ENCODE measurements at places on chromosomes 7 and 10.

DNA sequence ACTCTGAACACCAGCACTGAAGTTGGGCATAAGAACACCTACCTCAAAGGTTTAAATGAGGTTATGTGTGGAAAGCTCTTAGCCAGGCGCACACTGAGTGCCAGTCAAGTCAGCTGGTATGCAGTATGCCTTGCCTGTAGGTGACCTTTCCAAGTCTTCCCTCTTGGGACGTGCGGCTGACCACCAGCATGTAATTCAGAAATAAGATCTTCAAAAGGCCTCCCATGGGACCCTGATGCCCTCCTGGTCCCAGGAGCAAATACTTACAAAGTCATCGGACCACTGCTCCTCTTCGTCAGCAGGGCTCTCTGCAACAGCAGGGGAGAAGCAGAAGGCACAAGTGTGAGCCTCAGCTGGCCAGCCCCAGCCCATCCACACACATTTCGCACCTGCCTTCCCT, 40.8 kb downstream of the BLNK start:
- DNase-seq = no peak

DNA sequence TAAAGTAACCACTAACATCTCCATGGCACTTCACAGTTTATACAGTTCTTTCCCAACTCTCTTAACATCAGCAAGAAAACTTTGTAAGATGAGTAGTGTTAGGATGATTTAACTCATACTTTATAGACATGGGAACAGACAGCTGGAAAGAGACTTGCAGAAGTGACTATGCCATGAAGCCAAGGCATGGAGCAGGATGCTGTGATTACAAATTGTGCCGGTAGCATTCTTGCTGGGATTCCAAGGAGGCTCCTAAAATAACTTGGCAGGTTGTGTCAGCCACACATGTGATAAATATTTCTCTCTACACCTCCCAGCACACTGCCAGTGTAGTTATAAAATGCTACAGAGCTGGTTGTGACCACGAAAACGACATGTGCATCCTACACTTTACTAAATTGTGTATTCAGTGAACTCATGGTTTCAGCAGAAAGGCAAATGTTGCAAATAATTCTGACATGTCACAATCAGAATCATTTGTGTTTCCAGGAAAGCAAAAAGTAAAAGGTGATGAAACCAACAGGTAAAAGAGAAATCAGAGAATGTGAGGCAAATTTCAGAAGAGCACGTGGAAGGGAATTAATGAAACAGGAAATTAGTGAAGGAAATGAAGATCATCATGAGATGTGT, 5.6 kb upstream of the CYP3A4 start:
- no peak for DNase-seq

GRCh38 chr10:114399576-114399975, 4.7 kb downstream of the AFAP1L2 start:
- no peak for DNase-seq

- peak; percentile 53 for DNase-seq
Observed at GRCh38 chr7:116180302-116180701, 30.0 kb upstream of the TES start.

- no peak for DNase-seq
Observed at GRCh38 chr7:34895202-34895601, 142.1 kb downstream of the DPY19L1 start.

DNA sequence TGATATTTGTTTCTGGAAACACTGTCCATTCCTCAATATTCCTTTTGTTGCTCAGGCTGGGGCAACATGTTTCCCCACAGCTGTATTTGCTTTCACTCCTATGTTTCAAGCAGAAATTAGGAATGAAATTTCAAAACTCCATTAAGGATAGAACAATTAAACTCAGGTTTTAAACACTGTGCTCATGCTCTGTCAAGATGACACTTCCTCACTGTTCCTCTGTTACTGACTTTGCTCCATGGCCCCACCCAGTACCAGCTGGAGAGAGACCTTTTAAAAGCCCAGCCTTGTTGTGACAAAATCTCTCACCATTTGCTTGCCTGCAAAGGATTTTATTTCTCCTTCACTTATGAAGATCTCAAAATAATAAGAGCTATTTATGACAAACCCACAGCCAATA, 197.4 kb downstream of the ELMO1 start:
- DNase-seq = no peak

DNA sequence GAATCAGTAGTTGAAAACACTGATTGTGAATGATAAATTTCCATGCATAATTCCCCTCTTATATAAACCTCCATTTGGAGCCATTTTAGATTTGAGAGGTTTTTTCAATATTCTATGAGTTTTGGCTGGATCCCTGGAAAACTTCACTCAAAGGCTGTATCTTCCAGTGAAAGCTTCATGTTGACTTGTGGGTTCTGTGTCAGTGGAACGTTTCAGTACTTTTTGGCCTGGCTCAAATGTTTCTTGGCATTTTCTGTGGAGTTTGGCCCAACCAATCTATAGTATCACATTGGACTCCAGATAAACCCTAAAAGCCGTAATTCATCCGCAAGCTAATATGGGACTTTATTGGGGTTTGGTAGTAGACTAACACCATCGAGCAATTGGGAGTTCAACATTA, 172.6 kb upstream of the PRPS1L1 start:
- no peak for DNase-seq

DNA sequence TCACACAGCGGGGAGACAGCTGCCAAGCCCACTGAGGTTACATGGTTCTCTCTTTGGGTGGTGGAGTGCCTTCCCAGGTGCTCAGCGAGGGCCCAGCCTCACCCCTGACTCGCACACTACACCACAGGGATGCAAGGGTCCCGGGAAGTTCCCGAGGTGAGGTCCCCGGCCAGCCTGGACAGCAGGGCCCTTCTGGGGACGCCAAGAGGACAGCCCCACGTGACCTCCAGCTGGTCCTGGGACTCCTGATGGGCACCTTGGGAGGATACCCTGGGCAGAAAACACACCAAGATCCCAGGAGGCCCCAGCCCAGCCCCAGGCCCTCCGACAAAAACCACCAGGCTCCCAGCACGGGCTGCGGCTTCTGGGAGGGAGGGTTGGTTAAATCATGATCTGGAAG, 8.3 kb downstream of the MICALL2 start:
- no peak for DNase-seq

GRCh38 chr10:48416584-48417232, 110.2 kb downstream of the MAPK8 start:
- no peak for DNase-seq

GRCh38 chr7:152865461-152865860, 105.9 kb downstream of the ACTR3B start:
- DNase-seq = no peak

GRCh38 chr10:4683838-4684237, 142.2 kb upstream of the AKR1E2 start:
- DNase-seq = no peak

GRCh38 chr7:74027683-74028320, at the start of gene ELN:
TSS of gene ELN (plus strand) at chr7:74028173. CDS start at chr7:74028188, 15 bp downstream.
- DNase-seq = no peak

- DNase-seq = no peak
Observed at GRCh38 chr10:16519908-16520861, 1.5 kb downstream of the C1QL3 start.

GRCh38 chr7:42552227-42552626, 315.2 kb upstream of the GLI3 start:
- DNase-seq = no peak

DNA sequence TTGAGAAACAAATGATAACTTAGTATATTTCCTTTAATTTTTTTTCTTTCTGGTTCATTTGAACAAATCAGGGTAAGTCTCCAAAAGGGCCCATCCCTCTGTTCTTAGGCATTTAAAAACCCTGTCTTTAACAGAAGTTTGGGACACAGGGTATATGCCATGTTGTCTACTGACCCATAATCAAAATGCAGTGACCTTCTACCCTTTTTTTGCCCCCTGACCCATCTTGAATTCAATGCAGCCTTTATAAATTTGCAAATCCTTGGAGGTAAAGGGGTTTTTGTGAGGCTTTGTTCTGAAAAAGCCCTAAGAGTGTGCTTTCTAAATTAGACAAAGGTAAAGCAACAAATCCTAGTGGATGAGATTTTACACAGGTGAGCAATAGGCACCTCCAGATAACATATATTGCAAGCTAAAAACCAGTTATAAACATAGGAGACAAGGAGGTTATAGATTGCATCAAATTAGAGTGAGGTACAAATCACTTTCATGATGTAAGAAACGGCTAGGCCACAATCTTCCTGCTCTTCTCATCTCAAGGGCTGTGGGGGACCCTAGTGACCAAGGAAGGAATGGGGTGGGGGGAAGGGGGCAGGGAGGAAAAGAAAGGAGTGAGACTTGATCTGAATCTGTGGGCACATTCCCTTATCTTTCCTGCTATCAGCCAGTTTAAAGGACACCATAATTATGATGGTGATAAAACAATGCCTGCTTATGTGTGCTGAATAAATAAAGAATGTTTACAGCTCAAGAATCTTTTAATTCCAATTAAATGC, 2.7 kb downstream of the SKIDA1 start:
- no peak for DNase-seq

GRCh38 chr7:139853506-139854123, 24.6 kb downstream of the TBXAS1 start:
- DNase-seq = no peak

DNA sequence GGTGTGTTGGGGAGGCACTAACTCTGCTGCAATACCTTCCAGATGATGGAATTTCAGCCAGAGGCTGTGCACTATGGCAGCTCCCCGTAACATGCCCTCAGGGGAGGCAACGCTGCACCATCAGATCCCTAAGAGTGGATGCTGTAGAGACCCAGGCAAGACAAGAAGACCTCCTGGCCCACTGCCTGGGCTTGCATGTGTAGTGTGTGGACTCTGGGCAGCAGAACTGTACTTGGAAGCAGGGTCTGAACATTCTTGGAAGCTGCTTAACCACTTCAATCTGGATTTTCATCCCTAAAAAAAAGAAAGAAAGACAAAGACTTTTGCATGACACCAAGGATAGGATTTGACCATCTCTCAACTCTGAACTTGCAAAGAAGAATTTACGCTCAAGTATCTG, 297.5 kb upstream of the NRP1 start:
- no peak for DNase-seq

GRCh38 chr10:27319752-27320431, 79.3 kb upstream of the ACBD5 start:
- DNase-seq = no peak

DNA sequence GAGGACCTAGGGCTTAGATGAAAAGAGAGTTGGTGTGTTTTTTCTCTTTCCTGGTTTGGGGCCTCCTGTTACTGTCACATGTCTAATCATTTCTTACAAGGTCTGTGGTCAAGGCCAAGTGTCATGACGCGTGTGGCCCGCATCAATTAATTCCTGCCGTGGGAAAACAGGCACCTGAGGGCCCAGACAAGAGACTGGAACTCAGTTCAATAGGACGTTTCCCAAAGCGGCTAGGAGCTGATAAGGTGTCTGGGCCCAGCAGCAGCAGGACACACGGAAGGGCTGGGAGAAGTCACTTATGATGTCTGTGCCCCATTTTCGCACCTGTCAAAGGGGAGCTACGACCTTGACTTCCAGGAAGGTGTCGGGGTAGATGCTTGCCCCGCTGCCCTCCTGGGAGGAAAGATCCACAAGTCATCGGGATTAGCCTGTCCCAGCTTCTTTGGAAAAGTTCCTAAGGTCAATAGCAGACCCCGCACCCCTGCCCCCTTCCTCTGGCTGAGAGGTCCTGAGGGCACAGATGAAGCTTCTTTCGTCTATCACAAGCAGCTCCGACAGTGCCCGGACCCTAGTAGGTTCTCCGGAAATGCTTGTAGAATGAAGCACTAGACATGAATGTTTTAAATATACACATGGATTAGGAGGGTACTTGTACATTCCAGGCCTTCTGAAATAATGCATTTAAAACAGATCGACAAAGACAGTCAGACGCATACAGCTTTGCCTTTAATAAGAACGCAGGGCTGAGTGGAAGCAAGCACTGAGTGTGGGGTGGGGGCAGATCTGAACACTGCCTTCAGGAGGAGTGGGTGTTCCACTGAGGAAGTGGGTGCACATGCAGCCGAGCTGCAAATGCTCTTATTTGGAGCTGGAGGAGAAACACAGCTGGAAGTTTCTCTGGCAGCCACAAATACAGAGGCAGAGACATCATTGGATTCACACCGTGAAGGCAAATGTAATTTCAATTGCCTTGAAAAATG, 237.5 kb upstream of the GRB10 start:
- DNase-seq = no peak

DNA sequence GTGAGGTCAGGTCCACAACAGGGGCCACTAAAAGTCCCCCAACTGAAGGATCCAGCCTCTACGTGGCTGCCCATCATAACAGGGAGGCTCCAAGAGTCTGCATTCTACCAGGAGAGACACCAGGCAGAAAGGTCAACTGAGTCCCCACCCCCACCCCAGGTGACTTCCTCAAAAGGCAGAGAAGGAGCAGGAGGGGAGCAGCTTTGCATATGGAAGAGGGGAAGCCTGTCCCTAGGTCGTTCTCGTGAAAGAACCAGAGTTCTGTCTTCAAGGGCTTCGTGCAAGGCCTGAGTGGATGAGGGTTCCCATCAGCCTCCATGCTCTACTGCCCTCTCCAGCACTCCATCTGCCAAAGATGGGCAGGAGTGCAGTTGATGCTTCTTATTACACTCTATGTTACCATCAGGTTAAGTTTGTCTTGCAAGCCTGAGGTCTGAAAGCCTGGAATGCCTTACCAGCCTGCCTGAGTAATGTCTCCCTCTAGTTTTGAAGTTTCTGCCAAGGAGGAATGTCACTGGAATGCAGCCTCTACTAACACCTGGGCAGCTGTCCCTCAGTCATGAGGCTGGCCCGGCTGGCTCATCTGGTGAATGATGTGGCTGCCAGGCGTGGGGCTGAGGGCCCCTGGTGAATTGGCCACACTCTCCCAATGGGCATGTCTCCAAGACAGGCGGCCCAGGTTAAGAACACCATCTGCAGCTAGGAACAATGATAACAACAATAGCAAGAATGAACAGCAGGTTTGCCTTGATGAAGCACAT, 54.3 kb upstream of the SMNDC1 start:
- no peak for DNase-seq

DNA sequence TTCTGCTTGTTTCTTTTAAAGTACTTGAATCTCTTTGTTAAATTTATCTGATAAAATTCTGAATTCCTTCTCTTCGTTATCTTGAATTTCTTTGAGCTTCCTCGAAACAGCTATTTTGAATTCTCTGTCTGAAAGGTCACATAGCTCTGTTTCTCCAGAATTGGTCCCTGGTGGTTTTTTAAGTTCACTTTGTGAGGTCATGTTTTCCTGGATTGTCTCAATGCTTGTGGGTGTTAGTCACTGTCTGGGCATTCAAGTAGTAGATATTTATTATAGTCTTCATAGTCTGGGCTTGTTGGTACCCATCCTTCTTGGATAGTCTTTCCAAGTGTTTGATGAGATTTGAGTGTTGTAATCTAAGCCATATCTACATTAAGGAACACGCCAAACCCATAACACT, 1060.6 kb downstream of the LRMDA start:
- DNase-seq = no peak

DNA sequence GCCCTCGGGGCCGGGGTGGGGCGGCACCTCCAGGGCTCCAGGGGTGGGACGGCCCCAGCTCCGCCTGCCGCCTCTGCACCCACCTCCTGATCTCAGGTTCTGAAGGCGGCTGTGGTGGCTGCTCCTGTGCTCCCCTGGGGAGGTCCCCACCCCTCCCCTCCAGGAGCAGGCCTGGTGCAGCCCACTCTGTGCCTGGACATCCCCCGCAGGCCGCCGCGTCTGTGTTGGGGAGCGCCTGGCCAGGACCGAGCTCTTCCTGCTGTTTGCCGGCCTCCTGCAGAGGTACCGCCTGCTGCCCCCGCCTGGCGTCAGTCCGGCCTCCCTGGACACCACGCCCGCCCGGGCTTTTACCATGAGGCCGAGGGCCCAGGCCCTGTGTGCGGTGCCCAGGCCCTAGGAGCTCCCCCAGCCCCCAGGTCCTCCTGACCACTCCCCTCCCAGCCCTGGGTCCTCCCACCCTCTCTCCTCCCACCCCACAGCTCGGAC, 5.5 kb downstream of the CYP2W1 start:
- DNase-seq = no peak

- no peak for DNase-seq
Observed at GRCh38 chr7:111987115-111987826, 218.9 kb downstream of the DOCK4 start.

Measured in NCI-H2081 (cell line).